ACHN (cell line): ENCODE measurements at places on chromosomes 12 and 14.
A peak's percentile ranks its signal among the peaks of the same experiment; 100 is the strongest.

DNA sequence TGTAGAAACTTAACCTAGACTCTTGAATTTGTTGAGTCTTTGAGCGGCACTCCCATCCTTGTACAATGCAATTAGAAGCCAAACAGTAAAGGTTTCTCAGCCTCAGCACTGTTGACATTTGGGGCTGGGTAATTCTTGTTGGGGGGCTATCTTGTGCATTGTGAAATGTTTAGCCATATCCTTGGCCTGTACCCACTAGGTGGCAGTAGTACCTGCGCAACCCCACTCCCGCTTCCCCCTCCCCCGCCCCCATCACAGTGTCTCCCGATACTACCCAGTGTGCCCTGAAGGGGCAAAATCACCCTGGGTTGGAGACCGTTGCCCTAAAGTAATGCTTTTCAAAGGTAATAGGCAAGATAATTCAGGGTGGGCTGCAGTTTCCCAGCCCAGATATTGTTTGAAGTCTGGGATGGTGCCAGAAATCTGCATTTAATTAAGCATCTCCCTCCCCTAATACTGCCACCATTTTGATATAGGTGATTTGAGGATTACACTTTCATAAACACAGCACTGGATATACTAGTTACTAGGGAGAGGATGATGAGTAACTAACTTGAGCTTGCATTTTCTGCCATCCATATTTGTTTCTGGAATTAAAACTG lies 1.8 kb downstream of the COX6A1 start:
- peak; percentile 85 for DNase-seq

GRCh38 chr14:55051423-55052268 lies at the start of gene MAPK1IP1L:
Gene MAPK1IP1L, plus strand, starts transcription at chr14:55051647. Its CDS starts 10,037 bp downstream, at chr14:55061684.
- DNase-seq, result peak; percentile 86

DNA sequence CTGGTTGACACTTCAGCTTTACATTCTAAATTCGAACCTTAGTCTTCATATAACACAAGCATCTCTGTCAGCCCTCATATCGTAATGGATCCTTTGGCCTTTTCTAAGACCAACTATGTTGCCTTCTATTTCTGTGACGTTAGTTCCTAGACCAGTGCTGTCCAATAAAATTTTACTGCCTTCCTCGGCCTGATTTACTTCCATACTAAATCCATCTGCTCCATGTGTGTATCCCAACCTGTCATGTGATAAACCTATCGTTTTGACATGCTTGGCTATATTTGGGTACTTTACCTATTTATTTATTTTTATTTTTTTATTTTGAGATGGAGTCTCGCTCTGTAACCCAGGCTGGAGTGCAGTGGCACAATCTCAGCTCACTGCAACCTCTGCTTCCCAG lies 20.3 kb downstream of the ACAD10 start:
- DNase-seq, result no peak

DNA sequence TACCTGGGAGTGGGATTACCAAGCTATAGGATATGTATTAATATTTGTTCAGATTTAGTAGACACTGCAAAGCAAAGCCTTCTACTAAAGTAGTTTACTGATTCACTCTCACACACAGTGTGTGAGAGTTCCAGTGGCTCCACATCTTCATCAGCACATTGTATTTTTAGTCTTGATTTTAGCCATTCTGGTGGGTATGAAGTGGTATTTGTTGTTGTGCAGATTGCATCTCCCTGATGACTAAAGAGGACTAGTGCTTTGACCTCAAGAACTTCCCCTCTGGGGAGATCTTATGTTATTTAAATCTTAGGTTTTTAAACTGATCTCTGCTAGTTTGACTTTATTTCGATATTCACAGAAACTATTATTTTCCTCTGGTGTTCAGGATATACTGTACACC lies 479.7 kb upstream of the RGS6 start:
- no peak for DNase-seq

DNA sequence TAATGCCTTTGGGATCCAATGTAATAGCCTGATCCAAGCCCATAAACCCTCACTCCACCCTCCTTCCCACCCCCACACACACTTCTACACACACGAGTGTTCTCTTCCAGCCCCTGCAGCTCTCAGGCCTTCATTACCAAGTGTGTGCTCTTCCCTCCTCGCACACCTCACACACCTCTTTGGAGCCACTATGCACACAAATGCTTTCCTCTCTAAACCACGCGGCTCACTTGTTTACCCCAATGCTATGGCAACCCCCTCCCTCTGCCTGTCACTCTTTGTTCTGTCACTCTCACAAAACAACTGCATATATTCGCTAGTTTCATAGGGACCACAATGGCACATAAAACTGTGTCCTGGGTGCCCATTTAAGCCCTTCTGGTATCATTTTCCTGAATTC lies 35.1 kb downstream of the PPP2R5E start:
- no peak for DNase-seq

DNA sequence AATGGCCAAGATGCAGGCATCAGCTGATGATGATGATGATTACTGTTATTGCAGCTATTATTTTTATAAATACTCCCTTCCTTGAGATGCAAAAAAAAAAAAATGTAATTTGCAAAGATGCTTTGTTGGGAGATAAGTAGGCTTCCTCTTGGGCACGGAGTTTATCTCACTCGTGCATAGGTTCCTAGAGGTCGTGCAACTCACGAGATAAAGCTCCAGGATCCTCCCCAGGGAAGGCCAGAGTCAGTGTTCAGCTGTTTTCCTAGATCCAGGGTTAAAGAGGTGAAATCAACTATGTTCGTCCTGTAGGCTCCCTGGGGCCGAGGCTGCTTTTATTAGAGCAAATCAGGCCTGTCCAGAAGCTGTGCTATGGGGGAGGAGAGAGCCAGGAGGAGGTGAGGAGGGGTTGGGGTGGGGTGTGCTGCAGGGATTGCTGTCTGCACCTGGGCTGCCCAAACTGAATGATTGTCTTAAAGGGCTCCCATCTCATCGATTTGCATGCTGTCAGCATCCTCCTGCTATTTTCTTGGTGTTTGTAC lies 270.3 kb downstream of the NRXN3 start:
- no peak for DNase-seq

- DNase-seq, result no peak
Observed at GRCh38 chr12:9872742-9873141, 3.6 kb upstream of the CLEC2B start.

- no peak for DNase-seq
Observed at GRCh38 chr12:19498099-19498498, 58.8 kb downstream of the AEBP2 start.
